ENCODE measurements at places on chromosomes 1 and 21.

GRCh38 chr1:1359308-1359663 is 931 bp upstream of the MXRA8 start:
- peak; percentile 83 for DNase-seq

DNA sequence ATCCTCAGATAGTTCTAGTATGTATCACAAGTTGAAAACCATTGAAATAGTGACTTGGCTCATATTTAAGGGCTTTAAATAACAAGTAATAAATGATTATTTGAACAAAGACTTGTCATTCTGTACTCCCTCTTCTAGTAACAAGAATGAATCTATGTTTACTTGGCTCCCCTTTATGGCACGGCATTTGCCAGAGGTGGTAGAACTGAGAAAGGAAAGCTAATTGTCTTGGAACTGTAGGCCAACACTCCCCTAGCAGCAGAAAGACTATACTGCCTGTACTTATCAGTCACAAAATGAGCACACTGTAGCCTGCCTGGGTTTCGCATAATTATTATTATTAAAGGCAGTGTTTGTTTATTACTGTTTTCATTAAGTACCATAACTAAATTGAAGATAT is 29.6 kb upstream of the SMYD2 start:
- DNase-seq = no peak

DNA sequence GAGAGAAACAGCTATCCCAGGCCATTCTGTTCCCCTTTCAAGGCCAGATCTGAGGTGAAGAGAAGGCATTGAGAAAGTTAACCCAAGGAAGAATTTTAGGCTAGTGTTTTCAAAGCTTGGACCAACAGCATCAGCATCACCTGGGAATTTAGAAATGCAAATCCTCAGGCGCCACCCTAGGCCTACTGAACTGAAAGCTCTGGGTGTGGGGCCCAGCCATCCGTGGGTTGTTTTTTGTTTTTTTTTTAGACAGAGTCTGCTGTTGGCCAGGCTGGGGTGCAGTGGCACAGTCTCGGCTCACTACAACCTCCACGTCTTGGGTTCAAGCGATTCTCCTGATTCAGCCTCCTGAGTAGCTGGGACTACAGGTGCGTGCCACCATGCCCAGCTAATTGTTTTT is 98.6 kb downstream of the RNF220 start:
- DNase-seq = no peak

- DNase-seq = no peak
These were observed 42.4 kb downstream of the PEX14 start for GRCh38 chr1:10516925-10517676.

- DNase-seq = no peak
These were observed 4.5 kb upstream of the COP1 start for GRCh38 chr1:176211396-176212165.

DNA sequence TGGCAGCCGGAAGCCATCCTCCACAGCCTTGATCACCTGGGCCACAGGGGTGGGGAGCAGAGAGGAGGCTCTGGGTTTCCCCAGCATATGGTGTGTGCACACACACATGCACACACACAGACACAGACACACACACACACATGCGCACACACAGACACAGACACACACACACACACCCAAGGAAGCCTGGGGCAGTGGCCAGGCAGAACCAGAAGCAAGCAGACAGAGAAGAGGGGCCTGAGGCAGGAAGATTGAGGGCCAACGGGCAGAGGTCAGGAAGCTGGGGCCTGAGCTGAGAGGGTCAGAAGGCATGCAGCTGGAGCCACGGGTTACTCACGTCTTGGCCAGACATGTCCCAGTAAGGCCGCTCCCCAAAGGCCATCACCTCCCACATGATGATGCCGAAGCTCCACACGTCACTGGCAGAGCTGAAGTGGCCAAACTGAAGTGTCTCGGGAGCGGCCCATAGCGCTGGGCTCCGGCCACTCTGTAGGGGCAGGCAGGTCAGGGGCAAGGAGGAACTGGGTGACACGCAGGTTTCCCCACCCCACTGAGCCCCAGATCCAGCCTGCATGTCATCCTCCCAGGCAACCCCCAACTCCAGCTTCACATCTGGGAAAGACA is 27.4 kb downstream of the CDCA8 start:
- no peak for DNase-seq

DNA sequence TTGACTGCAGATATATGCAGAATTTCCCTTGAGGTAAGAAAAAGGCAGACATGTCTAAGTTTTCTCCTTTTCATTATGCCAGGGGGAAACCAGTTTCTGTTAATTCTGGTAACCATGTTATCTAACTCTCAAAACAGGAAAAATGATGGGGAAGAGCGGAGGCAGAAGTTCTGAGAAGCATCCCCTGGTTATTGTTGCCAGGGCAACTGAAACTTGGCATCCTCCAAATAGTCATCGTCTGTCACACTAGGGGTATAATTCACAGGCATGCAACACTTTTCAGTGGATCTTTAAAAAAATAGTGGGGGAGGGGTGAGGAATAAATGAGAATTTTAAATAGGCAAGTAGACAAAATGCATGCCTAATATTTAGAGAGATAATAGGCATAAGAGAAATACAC is 715.3 kb upstream of the CXADR start:
- DNase-seq = peak; percentile 20

DNA sequence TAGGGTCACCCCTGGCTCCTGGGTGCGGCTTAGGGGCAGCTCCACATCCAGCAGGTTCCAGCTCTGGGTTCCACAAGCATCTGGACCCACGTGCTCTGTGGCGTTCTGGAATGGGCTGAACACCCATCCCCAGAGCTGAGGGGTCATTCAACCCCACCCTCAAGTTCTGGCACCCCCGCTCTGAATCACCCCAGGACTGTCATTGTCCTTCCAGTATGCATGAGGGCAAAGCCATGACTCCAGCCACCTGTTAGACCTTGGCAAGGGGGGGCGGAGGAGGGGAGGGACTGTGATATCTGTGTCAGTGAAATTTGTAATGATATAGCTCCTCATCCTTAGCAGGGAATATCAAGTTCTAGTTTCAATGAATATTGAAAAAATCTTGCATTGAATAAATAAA is 12.3 kb downstream of the INSRR start:
- no peak for DNase-seq

DNA sequence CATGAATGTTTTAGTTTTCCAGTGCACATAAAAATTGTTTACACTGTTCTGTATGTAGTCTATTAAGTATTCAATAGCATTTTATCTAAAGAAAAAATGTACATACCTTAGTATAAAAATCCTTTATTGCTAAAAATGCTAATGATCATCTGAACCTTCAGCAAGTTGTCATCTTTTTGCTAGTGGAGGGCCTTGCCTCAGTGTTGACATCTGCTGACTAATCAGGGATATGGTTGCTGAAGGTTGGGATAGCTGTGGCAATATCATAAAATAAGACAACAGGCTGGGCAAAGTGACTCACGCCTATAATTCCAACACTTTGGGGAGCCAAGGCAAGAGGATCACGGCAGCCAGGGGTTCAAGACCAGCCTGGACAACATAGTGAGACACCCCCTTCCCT is 9.0 kb downstream of the DYNLT5 start:
- no peak for DNase-seq

- no peak for DNase-seq
These were observed 83.4 kb downstream of the MDM4 start for GRCh38 chr1:204599596-204599995.

Data from fibroblast of skin of back (primary cell).